ENCODE measurements at places on chromosomes 3 and 15.

DNA sequence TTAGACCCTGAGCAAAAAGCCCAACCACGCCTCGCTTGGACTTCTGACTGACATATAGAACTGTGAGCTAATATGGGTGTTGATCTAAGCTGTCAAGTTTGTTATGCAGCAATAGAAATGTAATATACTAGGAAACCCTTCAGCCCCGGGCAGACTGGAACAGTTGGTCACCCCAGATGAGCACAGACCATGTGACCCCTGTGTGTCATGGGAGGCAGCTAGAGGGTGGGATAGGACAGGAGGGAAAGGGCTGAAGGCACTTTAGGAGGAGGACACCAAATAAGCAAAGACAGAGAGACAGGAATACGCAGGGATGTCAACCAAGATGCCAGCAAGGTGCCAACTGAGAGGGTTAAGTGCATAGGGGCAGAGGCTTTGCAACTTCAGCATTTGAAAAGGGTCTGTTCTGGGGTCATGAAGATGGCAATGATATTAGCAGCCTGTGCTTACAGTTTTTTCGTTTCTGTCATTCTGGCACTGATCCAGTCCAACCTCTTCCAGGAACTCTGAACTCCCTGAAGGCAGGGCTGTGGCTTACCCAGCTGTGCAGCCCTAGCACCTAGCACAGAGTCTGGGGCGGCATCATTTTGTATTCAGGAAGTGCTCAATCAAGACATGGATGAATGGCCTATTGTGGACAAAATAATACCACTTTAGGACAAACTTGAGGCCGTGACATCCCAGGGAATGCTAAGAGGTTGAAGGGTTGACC, 51.4 kb downstream of the HES1 start:
- DNase-seq: no peak

- no peak for DNase-seq
These were observed 70.6 kb downstream of the GOLIM4 start for GRCh38 chr3:168025076-168025475.

- DNase-seq: no peak
These were observed 390.8 kb upstream of the ZNF385D start for GRCh38 chr3:22141769-22142168.

DNA sequence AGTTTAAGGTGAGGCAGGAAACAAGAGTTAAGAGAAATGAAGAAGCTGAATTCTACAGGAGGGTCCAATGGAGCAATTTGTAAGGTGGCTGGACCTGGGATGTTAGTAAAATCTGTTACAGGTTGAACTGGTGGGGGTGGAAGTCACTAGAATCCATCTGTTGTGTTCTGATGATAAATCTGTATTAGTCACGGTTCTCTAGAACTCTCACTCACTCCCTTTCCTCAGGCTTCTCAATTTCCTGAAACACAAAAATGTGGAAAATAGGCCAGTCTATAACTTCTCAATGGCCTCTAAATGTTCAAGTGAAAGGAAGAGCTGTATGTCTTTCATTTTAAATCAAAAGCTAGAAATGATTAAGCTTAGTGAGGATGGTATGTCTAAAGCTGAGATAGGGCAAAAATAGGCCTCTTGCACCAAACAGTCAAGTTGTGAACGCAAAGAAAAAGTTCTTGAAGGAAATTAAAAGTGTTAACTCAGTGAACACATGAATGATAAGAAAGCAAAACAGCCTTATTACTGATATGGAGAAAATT, 180.2 kb upstream of the CBLB start:
- no peak for DNase-seq

DNA sequence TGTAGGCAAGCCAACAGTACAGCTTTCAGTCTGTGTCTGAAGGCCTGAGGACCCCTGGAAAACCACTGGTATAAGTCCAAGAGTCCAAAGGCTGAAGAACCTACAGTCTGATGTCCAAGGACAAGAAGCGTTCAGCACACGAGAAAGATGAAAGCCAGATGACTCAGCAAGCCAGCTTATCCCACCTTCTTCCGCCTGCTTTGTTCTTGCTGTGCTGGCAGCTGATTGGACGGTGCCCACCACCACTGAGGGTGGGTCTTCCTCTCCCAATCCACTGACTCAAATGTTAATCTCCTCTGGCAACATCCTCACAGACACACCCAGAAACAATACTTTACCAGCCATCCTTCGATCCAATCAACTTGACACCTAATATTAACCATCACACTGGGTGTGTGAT, 59.0 kb upstream of the PDZRN3 start:
- no peak for DNase-seq

DNA sequence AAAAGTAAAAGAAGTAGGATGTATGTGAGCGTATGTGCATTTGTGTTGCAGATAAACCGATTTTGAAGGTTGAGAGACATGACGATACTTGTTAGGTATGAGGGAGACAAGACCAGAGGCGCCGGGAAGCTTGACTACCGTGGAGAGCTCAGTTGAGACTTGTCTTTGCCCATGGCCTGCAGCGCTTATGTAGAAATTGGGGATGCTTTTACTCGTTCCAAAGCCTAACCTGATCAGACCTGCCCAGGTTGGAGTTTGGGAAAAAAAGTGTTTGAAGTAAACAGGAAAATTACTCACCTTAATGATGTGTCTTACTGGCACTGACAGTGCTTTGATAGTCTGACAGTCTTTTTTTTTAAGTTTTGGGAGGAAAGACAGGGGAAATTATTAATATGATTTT, 202.8 kb downstream of the TP63 start:
- DNase-seq: no peak

DNA sequence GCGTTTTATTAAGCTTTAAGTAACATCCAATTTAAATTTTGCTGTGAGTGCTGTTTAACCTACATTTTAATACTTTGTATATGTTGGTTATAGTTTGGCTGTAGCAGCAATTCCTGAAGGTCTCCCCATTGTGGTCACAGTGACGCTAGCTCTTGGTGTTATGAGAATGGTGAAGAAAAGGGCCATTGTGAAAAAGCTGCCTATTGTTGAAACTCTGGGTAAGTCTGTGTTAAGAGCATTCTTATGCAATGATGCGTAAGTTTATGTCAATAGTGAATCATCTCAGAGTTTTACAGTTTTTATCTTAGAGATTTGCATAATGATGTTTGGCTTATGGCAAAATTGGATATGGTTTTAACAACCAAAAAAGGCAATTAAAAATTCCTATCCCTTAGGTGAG, 62.7 kb downstream of the ASTE1 start:
- DNase-seq: no peak

DNA sequence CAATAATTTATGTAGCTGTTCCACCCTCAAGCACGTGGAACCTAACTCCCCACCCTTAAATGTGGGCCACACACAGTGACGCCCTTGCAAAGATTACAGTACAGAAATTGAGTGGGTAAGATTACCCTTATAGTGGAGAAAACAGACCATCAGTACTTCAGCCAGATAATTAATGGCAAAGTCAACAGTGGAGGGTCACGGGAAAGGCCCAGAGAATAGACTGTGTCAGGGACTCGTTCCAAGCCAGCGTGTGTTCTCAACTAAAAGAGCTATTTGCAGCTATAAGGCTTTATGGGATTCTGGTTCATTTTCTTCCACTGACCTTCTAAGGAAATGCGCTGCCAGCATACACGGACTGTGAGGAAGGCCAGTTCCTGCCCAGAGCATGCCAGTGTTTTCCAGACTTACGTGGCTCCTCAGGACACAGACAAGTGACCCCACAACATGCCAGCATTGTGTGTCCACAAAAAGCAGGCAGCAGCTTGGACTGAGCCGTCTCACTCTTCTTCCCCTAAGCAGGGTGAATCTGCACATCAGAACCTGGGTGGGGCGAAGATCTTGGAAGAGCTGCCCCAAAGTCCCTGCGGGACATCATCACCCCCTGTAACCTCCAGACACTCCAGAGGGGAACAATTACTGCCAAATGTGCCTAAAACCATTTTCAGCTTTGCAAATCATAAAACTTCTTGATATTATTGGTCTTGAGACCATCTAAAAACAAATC, 428.5 kb downstream of the OCA2 start:
- DNase-seq: no peak

DNA sequence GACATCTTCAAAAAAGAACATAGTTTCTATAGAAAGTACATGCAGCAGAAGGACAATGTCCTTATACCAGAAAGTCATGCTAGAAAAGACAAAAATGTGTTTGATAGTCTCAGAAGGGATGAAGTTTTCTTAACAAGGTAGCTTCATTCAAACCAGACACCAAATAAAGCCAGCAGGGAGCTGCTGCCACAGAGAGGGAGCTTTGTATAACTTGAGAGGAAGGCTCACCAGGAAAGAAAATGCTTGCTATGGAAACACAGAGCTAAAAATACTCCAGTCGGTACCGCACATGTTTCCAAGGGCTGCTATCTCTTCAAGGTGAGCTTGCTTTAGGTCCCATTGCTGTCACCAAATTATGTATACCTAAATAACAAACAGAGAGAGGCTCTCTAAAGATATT, 1074.8 kb upstream of the ALCAM start:
- DNase-seq: no peak

DNA sequence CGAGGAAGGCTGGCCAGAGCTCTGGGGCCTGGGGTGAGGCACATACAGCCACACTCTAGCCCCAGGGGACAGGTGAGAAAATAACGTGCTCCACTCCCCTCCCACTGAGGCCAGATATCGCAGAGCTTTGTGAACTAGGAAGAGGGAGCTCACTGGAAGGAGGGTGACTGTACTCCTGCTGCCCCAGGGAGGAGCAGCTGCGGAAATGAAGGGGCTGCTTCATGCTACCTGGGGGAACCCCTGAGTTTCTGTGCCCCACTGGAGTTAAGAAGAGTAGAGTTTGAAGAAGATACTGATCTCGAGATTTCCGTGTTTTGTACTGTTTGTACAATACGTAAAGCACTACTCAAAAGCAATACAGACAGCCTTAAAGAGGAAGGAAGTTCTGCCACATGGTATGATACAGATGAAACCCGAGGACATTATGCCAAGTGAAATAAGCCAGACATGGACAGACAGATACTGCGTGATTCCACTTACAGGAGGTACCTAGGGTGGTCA, 44.6 kb downstream of the CMTM6 start:
- peak; percentile 30 for DNase-seq

DNA sequence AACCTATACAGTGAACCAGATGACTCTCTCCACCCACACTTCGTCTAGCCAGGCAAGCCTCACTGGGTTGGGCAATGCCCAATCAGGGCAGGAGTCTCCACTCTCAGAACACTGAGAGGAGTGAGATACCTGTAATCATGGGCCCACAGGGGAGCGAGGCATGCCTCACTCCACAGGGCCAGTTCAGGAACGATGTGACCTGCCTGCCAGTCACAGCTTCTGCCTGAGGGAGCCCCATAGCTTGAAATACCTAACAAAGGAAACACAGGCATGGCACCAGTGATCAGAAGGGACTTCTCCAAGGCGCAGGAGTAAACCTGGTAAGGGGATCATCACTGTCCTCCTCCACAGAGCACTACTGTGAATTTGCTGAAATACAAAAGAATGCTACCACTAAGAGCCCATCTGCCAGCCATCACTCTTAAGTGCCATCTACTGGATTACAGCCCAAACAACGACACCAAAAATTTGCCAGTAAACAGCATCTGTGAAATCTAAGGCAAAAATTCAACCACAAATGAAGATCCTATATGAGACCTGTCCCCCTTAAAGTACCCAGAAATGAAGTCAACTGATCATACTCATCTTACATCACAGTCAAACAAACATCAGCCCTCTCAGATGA, 689.9 kb upstream of the SEMA6D start:
- no peak for DNase-seq

DNA sequence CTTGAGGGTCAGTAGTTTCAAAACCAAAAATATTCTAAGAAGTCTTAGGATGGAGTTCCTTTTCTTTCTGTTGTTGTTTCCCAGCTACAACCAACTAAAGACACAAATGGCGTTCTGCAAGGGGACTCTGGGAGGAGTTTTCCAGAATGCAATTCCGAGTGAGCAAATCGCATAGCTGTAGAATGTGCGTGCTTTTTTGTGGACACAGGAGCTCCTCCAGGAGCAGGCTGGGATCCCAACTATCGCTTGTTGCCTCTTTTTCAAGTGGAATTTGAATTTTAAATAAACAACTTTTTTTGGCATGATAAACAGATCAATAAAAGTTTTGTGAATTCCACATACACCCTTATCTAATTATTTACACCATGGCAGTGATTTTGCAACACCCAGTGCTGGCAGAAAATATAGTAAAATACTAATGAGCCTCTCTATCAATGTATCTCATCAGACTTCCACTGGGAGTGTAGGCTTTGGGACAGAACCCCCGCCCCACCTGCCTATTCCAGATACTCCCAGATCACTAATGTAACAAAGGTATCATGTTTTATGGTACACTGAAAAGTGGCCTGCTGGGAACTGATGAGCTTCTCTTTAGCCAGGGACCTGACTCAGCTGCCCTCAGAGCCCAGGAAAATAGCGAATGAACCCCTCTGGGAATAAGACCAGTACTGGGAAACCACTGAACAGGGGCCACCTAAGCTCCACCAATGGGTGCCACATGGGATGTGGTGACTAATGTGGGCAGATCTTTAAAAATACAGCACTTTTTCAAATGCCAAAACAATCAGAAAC, 66.4 kb downstream of the LMCD1 start:
- no peak for DNase-seq

- DNase-seq: no peak
These were observed 184.3 kb upstream of the LINGO1 start for GRCh38 chr15:77816983-77817382.

- no peak for DNase-seq
These were observed 146.3 kb upstream of the SOX2 start for GRCh38 chr3:181565416-181565815.

- no peak for DNase-seq
These were observed 44.8 kb downstream of the ABTB1 start for GRCh38 chr3:127717357-127718244.

DNA sequence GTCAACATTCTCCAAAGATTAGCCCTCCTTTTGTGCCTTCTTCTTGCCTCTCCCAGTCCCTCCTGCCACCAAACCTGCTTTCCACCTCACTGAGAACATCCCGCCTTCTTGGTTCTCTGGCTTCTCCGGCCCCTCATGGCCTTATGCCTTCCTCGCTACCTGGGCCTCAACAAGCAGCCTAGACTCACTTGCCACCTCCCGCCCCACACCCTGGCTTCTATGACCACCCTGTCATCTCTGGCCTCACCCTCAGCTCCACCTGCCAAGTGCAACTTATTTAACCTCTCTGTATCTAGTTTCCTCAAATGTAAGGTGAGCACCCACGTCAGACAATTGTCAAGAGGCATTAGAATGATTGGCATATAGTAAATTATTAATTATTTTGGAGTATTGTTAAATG, 68.8 kb upstream of the MEX3B start:
- no peak for DNase-seq

DNA sequence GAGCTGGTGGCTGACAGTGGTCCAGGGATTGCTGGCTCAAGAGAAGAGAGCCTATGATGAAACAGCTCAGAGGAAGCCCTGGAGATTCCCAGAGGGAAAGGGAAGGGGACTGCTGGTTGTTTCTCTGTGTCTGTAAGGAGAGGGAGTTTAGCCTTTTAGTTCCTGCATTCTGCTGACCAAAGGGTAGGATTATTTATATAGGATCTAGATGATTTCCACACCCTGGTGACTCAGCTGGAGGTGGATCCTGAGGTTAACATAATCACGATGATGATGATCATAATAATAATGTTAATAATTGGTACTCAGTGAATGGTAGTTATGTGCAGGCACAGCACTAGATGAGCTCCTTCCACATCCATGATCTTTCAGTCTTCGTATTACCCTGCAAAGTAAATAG, 144.9 kb downstream of the EPHB1 start:
- DNase-seq: no peak

Measured in K562 (cell line).